ENCODE measurements at places on chromosomes 16 and 17.

DNA sequence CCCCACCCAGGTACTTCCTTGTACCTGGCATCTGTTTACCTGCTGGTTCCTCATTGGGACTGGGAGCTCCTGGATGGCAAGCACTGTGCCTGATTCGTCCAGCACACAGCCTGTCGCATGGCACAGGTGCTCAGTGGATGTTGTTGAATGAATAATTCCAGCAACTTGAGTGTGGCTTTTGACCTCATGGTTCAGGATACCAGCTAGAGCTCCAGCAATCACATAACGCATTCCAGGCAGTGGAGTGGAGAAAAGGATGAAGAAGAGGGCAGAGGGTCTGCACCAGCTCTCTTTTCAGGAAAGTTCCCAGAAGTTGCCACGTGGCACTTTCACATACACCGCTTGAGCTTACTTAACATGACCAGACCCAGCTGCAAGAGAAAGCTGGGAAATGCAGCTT, 1.3 kb upstream of the CAMKK1 start:
- DNase-seq, result no peak

DNA sequence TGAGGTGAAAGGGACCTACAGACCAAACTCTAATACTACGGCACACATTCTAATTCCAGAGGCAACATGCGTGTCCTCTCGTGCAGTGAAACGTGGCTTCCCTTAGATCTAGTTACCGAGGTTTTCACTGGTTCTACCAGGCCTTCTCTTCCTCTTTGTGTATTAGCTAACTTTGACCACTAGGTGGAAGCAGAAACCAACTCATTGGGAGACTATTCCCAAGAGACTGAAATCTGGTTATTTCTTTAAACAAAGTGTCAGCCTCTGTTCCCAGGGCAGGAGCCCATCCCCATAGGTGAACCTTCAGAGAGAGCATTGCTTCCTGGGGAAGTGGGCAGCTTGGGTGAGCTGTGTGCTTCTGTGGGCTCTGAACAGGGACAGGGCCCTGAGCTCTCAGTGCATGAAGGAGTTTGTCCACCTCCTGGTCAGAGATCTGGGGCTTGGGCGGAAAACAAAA, 19.7 kb upstream of the RCVRN start:
- DNase-seq, result peak; percentile 49

- DNase-seq, result peak; percentile 81
Measured at GRCh38 chr16:85461814-85462713, 151.1 kb upstream of the GSE1 start.

DNA sequence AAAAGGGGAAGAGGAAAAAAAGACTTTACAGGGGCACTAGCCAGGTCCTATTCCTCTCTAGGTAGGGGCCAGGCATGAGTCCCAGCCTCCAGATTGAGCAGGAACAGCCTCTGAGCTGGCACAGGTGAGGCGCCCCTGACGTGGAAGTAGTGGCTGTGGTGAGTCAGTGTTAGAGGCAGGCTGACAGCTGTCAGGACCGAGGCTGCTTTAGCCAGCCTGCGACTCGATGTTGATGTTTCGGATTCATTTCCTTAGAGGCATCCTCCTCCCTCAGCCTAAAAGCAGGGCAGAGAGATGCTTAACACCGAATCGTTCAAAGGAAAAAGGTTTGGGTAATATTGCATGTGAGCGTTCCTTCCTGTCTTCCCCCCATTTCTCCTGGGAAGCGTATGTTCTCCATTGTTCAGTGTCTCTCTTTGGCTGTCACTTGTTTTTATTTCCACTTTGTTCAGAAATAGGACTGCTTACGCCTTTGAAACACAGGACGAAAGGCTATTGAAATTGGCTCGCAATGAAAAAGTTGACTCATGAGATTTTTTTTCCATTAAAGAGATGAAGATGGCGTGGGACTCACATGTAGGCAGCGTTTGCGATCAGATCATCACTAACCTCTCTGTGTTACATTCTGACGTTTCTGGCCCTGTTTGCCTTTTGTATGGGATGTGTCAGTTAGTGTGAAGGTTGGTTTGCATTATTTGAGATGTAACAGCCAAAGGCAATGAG, 1.3 kb downstream of the KIAA0513 start:
- DNase-seq, result no peak

GRCh38 chr16:85750827-85751697, at the start of gene C16orf74:
Gene C16orf74, minus strand, starts transcription at chr16:85751096. Its CDS starts 15,879 bp downstream, at chr16:85735217.
- no peak for DNase-seq

GRCh38 chr17:1229900-1230501, 40.2 kb upstream of the BHLHA9 start:
- no peak for DNase-seq

GRCh38 chr16:67151431-67152097, 766 bp upstream of the B3GNT9 start:
- DNase-seq, result no peak

DNA sequence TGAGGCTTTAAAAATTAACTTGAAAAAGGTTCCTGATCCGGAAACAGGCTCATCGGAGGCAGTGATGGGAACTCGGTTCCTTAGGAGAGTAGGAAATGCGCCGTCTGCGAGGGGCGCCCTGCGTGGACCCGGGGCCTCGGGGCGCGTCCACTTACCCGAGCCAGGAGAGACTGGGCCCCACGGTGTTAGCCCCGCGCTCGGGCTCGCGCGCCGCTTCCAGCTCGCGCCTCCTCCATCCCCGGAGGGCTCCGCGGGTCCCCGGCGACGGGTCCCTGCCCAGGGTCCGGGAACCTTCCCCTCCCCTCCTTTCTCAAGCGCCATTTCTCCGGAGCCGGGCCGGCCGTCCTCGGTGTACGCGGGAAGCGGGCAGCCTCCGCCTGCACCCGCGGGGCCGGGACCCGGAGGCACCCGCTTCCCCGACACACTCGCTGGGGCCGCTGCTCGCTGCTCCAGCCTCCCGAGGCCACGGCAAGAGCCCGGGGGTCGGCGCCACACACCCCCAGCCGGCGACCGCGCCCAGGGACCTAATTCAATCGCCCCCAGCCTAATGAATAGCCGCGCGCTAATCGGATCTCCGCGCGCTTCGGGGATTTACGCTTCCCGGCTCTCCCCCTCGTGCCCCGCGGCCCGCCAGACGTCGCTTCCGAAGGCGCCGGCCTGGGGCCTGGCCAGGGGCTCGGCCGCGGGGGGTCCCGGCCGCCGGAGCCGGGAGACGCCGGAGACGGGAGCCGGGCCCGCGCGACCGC, 2.2 kb upstream of the BAHCC1 start:
- no peak for DNase-seq

DNA sequence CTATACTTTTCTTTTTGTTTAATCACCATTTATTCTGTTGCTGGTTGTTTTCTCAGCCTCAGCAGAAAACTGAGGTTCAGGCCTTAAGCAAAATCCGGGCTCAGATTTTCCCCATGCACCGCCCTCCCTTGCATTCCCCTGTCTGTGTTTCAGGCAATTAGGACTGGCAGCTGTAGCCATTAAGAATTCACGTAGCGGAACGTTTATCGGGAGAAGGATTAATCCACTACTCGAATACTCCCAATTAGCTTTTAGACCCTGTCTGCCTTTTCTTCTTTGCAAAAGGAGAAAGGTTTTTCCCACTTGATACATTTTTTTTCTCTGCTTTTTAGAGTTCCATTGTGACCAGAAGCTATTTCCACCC, 173.1 kb downstream of the RPTOR start:
- no peak for DNase-seq

- DNase-seq, result no peak
Measured at GRCh38 chr16:19131825-19132218, 18.1 kb downstream of the ITPRIPL2 start.

- peak; percentile 80 for DNase-seq
Measured at GRCh38 chr17:44547625-44548267, 9.5 kb upstream of the FZD2 start.

- no peak for DNase-seq
Measured at GRCh38 chr16:86827521-86827920, 249.2 kb downstream of the FOXL1 start.

DNA sequence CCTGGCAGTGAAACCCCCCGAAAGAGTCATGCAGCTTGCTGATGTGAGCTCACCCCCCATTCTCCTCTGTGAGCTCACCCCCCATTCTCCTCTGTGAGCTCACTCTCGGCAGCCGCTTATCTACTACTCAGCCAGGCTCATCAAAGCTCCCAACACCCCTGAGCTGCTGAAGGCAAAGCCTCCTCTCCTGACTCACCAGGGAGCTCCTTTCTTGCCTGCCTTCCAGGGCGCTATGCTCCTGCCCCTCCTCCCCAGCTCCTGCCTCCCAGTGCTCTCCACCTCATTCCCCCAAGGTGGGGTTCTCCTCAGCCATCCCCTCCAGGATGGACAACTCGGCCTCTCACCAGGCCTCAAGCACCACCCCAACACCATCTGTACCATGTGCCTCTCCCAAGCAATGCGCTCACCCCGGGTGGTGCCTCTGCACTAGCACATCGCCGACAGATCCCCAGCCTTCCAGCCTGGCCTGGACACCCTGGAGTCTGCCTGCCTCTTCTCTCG, 27.7 kb upstream of the FAAP100 start:
- no peak for DNase-seq

DNA sequence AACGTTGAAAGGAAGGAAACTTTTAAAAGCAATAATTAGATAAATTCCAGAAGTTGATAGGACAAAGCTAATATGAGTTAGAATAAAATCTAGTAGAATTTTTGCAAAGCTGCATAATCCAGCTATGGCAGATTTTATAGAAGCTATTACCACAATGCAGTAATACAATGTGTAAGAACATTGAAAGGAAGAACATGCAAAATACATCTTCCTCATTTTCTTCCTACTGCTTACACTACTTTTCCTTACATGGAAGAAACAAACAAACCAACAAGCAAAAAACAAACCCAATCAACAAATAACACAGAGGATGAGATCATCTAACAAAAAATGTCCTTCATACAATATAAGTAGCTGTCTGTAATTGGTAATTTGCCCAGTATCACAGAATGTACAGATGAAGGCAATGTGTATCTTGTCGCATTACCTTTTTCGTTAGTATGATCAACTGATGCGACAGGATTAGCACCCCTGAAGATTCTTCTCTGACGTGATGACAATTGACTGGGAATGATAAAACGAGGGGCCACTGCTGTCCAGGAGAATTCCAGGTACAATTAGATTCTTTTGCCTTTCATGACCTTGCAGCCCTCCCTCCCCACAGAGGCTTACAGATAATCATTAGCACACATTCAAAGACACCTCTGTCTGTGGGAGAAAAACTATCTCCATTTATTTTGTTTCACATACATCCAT, 21.2 kb upstream of the LRRC37A start:
- no peak for DNase-seq

- DNase-seq, result no peak
Measured at GRCh38 chr17:49249890-49250522, 19.4 kb upstream of the PHOSPHO1 start.

DNA sequence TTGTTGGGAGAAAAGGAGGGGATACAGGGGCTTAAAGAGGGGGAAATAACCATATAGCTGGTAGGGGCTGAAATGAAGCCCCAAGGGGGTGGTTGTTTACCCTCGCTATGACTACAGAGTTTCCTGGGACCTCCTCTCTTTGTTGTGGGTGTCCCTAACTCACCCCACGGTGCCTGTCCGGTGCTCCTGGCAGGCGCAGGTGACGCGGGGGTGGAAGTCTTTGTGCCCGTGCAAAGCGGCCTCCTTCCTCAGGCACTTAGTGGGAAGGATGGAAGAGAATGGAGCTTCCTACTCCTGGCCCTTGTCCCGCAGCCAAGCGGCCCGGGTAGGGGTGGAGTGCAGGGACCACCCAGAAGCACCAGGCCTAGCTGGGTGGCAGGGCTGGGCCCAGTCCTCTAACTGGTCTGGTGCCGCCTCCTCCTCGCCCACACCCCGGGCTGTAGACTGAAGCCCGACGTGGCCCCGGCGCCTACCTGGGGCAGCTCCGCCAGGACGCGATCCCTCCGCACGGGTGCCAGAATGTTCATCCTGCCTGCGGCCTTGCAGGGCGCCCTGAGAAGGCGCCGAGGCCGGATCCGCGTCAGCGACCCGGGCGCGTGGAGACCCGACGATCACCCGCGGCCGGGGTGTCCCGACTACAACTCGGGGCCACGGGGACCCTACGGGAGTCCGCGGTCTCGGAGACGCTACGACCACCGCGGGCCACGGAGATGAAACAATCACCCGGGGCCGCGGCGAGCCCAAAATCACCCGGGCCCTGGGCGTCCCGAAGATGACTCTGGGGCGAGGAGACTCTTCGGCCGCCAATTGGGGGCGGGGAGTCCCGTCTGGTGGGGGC, 709 bp downstream of the RAB34 start:
- DNase-seq, result no peak

- no peak for DNase-seq
Measured at GRCh38 chr16:30372038-30372712, 1.9 kb upstream of the TBC1D10B start.

GRCh38 chr16:10076037-10076436, 106.2 kb downstream of the GRIN2A start:
- DNase-seq, result peak; percentile 13

DNA sequence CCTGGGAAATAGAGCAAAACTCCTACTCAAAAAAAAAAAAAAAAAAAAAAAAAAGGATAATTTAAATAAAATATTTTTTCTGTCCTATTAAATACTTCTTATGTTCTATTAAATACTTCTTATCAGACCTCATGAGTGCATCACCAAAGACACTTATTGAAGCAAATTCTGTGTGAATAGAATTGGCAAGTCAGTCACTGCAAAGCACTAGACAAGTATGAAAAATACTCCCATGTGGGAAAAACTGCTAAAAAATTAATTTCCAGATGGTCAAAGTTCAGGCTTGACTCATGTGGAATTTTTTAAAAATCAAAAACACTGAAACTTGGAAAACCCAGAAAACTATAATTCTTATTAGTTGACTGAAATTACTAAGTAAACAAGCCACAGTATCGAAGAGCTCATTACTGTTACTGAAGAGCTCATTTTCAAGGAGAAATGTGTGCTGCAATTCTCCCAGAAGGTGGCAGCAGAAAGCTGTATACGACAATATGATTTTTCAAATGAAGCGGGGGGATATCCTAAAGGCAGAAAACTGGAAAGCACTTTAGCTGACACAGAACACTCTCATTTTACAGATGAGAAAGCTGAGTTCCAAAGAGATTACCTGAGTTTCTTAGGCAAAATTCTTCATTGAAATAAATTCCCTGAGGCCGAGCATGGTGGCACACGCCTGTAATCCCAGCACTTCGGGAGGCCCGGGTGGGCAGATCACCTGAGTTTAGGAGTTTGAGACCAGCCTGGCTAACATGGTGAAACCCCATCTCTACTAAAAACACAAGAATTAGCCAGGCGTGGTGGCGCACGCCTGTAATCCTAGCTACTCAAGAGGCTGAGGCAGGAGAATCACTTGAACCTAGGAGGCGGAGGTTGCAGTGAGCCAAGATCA, 15.9 kb upstream of the FBXO47 start:
- peak; percentile 50 for DNase-seq
